ENCODE measurements at places on chromosomes 16 and 17.

GRCh38 chr17:16269658-16270057 is 52.6 kb downstream of the PIGL start:
- no peak for DNase-seq

- DNase-seq: no peak
Observed at GRCh38 chr16:70688246-70688742, 2.4 kb upstream of the MTSS2 start.

DNA sequence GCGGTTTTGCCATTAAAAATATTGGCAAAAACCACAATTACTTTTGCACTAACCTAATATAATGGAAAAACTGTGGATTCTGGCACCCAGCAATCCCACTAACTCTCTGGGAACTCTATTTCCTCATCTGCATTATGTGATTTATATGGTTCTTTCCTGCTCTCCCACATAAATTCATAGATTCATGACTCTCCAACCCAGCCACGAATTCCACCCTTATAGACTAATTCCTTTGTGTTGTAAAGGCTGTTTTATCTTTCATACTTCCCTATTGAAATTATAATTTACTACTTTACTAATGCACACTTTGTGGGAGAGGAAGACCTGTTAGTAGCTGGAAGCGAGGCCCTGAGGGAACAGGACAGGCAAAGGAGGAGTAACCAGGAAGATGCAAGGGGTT is 88.4 kb upstream of the GNAO1 start:
- no peak for DNase-seq

DNA sequence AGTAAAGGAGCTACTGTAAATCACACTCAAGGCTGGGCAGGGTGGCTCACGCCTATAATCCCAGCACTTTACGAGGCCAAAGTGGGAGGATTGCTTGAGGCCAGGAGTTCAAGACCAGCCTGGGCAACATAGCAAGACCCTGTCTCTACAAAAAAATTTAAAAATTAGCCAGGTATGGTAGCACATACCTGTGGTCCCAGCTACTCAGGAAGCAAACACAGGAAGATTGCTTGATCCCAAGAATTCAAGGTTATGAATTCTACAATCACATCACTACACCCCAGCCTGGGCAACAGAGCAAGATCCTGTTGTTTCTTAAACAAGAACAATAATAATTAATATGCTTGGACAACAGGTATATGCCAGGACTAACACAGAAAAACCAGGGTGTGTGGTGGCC is 13.2 kb downstream of the RHBDL3 start:
- no peak for DNase-seq

- DNase-seq: no peak
Observed at GRCh38 chr17:43314611-43315011, 80.8 kb upstream of the RNU2-1 start.

Measured in NCI-H345 (cell line).